ENCODE measurements at places on chromosomes 1 and 21.
A peak's percentile ranks its signal among the peaks of the same experiment; 100 is the strongest.

DNA sequence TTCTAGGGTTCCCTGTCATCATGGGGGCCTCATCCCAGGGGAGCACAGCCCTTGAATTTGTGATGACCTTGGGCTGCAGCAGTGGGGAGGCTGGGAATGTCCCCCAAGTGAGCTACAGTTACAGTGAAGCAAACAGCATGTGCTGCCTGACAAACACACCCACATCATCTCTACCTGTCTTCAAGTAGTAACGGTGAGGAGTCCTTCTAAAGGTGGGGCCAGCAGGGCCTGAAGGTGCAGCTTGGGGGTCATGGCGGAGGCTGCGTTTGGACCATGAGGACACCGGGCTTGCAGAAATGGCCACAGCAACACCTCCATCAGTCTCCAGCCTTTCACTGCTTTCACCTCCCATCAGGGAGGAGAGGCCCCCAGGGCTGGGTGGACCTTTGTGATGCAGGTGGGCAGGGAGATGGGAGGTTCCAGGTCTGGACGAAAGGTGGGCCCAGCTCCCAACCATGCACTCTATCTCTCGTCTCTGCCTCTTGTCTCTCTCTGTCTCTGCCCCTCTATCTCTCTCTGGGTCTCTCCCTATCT lies 55.7 kb downstream of the WNT9A start:
- no peak for DNase-seq

DNA sequence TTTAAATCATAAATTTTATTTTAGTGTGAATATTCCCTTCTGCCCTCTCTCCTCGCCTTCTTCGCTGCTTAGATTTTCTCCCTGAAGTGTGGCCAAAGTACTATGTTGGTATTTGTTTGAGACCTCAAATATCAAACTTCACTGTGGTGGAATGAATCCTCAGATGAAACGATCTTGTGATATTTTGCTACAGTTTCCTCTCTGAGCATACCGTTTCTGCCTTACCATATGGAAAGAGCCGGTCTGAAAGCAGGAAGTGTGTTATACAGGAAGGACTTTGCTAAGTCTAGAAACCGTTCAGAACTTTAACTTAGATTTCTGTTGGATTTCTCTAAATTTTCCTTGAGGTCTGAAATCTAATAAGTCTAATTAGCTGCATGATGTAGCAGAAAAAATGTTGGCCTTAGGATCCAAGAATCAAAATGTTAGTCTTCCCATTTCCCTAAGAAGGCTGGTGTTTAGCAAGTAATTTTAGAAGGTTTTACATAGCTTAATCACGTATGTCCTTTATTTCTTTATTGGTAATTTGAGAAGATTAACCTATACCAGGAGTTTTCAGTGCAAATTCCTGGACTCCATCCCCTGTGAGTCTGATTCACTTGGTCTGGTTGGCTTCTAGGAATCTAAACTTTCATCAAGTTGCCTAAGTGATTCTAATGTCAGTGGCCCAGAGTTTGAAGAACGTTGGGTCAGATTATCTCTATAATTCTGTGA lies 30.7 kb downstream of the SDCCAG8 start:
- DNase-seq = no peak

GRCh38 chr1:11708554-11709350 lies 17.2 kb downstream of the DRAXIN start:
- DNase-seq = no peak

DNA sequence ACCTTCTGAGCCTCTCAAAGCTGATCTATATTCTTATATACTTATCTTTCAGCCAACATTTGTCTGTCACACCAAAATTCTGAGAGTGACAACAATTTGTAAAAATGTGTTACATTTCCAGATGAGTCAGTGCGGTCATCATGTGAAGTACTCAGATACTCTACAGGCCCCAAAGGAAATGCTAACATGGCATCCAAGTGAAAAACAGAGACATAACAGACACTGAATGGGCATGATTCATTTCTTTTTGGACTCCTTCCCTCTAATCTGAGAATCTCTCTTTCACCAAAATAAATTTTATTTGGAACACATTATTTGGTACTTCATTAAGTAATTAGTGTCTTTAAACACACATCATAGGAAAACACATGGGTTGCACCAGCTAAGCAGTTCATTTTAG lies 96.6 kb downstream of the SLC44A5 start:
- no peak for DNase-seq

- DNase-seq = no peak
These were observed 116.3 kb upstream of the HNRNPU start for GRCh38 chr1:244980605-244981004.

- DNase-seq = peak; percentile 70
These were observed 80.5 kb upstream of the BMP8A start for GRCh38 chr1:39410915-39411436.

DNA sequence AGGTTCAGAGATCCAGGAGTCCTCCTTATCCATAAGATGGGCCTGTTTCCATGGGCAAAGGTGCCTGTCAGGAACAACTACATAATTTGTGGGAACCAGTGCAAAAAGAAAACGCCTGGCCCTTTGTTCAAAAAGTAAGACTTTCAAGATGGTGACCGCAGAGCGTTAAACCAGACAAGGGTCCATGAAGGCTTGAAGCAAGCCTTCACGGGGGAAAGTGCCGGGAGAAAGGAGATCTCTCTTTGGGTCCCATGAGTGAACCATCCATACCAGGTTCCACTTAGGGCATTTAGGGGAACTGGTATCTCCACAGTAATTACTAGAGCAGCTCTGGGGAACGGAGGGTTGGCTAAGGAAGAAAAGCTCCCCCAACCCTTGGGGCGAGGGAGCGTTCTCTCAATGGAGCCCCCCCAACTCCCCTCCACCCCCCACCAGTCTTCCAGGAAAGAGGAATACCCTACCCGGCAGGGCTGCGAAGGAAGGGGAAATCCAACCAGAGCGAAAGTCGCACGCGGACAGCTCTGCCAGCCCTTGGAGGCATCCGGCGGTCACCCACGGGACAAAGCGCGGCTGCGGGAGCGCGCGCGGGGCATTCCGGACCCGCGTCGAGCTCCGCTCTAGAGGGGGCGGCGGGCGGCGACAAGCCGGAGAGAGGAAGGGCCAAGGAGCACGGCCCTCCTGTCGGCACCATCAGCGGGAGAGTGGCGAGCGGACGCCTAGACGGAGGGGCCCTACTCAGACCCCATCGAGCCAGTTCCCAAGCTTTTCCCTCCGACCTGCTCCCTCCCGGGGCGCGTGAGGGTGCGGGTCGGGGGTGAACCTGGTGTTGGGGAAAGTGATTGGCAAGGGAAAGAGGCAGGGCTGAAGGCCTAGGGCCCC lies 687 bp upstream of the RASSF5 start:
- no peak for DNase-seq

- DNase-seq = no peak
These were observed 948.4 kb downstream of the MRPL39 start for GRCh38 chr21:24658926-24659325.

Data from globus pallidus (tissue), 1 donor.